T-helper 2 cell (primary cell): ENCODE measurements at places on chromosomes 16 and 17.

DNA sequence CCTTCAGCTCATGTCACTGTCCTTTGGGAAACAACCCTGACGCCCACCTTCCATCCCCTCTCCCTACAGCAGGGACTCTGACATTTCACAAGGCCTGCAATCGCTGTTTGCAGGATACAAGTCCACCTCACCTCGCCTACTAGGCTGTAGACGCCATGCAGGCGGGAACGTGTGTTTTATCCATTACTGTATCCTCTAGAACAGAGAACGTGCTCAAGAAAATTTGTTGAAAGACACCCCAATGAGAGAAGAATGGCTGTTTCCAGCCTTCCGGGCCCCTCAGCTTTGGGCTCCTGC lies 1.5 kb upstream of the TTYH2 start:
- DNase-seq: no peak

DNA sequence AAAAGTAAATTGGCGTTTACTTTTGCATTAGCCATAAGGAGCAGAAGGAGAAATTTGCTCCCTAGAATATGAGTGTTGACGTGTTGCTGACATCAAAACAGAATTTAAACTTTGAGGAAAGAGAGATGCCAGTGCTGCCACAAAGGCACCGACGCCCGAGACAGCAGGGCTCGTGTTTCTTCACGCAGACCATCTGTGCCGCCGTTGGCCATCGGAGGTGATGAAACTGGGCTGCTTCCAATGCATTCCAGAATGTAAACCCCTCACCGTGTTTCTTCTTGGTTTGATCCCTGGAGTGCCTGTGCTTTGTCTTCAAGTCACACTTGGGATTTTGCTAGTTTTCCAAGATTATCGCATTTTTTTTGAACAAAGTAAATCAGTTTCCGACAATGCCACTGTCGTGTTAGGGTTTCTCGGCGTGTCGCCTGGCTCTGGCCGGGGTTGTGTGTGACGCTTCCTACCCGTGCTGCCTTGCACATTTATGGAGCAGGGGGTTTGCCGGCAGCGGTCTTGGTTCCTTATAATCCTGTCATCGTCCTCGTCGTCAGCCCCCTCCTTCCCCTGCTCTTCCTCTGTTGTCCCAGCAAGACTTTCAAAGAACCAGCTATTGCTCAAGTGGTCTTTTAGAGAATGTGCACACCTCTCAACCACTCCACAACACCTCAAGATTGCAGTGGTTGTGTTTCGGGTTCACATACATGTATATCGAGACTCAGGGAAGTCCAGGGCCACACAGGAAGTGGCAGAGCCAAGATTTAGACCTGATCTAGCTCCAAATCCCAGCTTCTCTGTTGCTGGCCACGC lies 103.9 kb downstream of the METRNL start:
- DNase-seq: no peak

DNA sequence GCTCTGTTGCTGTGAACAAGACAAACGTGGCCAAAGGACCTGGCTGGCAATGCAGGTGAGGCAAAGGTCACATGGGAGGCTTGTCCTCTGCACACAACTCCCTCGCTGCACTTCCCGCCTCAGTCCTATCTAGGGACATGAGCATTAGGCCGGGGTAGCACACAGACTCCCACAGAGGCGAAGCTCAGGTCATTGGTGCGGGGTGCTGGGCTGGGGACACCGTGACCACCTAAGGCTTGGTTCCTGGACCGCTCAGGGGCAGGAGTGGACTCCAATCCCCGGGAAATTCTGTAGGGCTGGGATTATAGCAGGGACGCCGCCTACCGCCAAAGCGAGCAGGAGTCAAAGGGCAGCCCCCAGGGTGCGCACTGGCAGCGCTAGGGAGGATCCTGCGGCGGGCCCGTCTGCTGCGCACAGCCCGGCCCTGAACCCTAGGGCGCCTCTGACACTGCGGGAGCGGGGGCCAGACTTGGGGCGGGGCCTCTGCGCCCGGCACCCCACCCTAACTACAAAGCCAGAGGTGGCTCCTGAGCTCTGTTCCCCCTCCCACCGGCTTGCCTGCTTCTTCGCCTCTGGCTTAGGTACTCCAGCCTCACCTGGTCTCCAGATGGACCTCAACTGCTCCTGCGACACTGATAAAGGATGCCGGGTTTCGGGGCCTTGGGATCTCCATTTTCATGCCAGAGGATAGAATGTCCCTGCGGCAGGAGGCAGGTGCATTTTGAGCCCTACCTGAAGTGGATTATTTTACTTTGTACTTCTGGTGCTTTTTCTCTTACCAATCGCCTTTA lies 3.9 kb upstream of the MT1B start:
- DNase-seq: no peak

DNA sequence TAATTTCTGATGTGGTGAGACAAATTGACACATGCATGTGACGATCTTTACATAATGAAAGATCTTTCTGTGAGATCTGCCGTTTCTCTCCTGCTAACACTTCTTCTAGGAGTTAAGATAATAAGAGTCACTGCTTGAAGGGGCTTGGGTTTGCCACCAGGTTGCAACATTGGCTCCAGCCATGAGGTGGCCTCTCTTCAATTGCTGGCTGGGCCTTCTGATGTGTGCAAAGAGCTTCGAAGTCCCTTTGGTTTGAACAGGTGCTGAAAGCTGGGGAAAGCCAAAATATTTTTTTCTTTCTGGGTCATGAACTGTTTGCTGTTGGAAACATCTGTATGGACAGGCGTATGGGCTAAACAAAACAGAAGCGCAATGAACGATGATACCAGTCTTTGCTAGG lies 204.1 kb upstream of the SALL1 start:
- DNase-seq: no peak

DNA sequence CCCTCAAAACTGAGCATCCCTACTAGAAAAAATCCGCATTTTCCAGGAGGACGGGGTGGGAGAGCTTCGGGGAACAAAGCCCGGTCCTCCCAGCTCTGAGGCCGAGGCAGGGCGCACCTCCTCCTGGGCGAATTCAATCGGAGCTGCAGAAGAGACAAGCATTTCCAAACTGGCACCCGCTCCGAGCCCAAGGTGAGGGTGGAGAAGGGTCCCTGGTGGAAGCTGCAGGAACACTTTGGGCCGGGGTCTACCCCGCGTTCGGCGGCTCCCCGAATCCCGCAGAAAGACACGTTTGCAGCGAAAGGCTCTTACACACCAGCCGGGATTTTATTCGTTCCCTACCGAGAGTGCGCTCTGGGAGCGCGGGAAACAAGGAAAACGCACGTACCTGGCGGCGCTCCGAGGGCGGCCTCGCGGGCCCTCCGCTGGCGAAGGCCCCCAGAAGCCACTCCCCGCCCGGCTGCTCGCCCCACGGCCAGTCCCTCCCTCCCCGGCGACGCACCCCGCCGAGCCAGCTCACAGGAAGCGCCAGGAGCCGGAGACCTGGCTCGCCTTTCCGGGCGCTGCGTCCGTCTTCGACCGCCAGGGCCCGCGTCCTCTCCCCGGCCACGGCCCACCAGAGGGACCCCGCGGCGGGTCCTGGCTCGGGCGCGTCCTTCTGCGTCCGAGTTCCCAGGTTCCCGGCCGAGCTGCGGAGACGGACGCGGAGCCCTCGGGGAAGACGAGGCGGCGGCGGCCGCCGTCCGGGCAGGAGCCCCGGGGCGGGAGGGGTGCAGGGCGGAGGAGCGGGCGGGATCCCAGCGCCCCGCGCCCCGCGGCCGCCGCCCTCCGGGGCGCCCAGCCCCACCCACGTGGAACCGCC lies 49.8 kb upstream of the BAHCC1 start:
- DNase-seq: no peak

DNA sequence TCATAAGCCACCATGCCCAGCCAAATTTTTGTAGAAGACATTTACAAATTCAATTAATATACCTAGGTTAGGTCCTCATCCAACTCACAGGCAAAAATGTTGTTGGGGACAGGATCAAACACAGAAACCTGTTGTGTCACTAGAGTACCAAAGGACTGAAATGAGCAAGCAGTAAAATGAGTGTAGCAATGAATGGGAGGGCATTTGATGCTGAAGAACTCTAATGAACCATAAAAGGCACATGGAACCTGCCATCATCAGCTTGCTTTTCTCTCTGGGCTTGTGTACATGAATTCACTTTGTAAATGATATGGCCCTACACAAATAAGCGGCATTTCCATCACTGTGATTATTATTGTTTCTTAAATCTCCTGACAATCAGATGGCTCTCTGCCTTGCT lies 17.8 kb downstream of the USP31 start:
- DNase-seq: no peak

- no peak for DNase-seq
These were observed 55.0 kb downstream of the SALL1 start for GRCh38 chr16:51095890-51096626.

DNA sequence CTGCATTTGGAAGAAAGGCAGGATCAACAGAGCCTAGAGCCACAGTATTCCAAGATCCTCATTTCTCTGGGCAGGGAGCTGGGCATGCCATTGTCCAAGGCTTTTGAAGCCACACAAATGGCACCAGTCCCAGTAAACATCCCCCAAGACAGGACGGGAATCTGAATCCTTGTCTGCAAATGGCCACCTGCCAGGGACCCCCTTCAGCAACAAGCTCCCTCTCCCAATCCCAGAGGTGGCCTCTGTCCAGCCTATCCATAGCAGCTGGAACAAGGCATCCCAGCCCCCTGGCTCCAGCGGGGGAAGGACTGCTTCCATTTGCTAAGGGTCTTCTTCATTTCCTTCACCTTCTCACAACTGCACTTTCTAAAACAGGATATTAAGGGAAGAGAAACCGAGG lies 204.4 kb downstream of the C16orf78 start:
- DNase-seq: no peak

DNA sequence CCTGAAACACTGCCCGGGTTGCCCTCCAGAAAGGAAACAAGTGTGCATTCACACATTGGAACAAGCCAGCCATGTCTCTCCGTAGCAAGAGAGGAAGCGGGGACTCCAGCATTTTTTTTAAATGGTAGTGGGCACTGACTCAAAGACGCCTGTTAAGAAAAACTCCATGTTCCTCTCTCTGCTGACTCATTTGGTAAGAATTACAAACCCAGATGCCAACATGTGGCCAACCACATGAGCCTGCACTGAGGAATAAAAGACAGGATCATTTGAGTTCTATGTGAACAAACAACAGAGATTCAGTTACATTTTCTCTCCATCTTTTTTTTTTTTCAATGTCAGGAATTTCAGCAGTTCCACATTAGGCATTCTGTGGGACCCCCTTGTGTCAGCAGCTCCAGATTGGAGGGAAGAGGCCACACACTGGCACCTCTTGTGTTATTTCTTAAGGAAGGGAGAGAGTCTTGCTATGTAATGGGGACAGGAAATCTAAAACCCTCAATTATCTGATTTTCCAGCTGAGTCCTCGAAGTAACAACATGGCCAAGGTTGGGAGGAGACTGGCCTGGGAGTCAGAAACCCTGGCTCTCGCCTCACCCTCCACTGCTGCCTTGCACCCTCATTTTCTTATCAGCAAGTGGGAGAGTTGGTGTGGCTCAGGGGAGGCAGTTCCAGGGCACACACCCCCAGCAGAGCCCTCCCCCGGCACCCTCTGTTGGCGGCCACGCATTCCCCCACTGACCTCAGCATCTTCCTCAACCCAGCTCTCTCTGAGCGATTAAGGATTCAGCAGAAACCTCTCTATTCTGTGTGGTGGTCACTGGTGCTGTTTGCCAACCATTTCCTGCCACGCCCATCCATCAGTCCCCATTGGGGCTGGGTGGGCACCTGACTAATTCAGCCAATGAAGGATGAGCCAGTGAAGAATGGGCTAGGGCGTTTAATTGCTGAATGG lies 173.0 kb downstream of the FOXL1 start:
- DNase-seq: no peak

GRCh38 chr17:44774271-44775135 lies 15.7 kb downstream of the ADAM11 start:
- DNase-seq: peak; percentile 80

GRCh38 chr16:11138022-11138768 lies 117.8 kb downstream of the SOCS1 start:
- DNase-seq: no peak

- no peak for DNase-seq
These were observed 71.9 kb downstream of the AXIN2 start for GRCh38 chr17:65489413-65490155.

DNA sequence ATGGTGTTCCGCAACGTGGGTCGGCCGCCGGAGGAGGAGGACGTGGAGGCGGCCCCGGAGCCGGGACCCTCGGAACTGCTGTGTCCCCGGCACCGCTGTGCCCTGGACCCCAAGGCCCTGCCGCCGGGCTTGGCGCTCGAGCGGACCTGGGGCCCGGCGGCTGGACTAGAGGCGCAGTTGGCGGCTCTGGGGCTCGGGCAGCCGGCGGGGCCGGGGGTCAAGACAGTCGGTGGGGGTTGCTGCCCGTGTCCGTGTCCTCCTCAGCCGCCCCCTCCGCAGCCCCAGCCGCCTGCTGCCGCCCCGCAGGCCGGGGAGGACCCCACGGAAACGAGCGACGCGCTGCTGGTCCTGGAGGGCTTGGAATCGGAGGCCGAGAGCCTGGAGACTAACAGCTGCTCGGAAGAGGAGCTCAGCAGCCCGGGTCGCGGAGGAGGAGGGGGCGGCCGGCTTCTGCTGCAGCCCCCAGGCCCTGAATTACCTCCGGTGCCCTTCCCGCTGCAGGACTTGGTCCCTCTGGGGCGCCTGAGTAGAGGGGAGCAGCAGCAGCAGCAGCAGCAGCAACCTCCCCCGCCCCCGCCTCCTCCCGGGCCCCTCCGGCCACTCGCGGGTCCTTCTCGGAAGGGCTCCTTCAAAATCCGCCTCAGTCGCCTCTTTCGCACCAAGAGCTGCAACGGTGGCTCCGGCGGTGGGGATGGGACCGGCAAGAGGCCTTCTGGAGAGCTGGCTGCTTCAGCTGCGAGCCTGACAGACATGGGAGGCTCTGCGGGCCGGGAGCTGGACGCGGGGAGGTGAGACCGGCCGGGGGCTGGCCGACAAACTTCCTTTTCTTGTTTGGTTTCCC lies 821 bp downstream of the SOCS7 start:
- DNase-seq: peak; percentile 31

GRCh38 chr16:2818272-2818876 lies 1.3 kb downstream of the PRSS21 start:
- no peak for DNase-seq

- no peak for DNase-seq
These were observed 38.8 kb downstream of the CLEC16A start for GRCh38 chr16:10983159-10983558.

GRCh38 chr17:71631483-71631882 lies 489.3 kb upstream of the SOX9 start:
- DNase-seq: no peak

GRCh38 chr16:50765260-50765659 lies 23.4 kb downstream of the CYLD start:
- DNase-seq: no peak

- no peak for DNase-seq
These were observed 10.5 kb downstream of the PPM1D start for GRCh38 chr17:60610473-60610872.

GRCh38 chr17:67059372-67059771 lies 15.0 kb downstream of the CACNG1 start:
- DNase-seq: no peak

DNA sequence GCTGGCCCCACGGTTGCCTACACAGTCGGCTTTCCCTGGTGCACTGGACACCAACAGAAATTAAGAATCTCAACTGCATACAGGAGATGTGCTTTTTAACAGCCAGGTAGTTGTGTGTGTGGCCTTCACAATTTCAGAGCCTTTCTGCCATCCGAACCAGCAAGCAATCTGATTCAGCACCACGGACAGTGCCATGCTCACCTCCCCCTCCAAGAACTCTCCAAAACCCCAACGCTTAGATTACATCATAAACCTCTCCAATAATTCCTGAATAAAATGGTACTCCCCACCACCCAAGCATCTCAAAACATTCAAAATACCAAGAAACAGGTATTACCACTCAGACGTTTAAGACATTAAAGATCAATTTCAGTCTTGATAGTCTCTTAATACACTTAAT lies 31.8 kb downstream of the USP7 start:
- DNase-seq: peak; percentile 56

- DNase-seq: no peak
These were observed 2.8 kb upstream of the MEAK7 start for GRCh38 chr16:84507011-84507982.

GRCh38 chr16:30377050-30377811 lies 2.6 kb downstream of the MYL11 start:
- DNase-seq: no peak
